ENCODE measurements at places on chromosomes 6 and 20.

GRCh38 chr20:532530-532929, 11.1 kb downstream of the CSNK2A1 start:
- DNase-seq: no peak

DNA sequence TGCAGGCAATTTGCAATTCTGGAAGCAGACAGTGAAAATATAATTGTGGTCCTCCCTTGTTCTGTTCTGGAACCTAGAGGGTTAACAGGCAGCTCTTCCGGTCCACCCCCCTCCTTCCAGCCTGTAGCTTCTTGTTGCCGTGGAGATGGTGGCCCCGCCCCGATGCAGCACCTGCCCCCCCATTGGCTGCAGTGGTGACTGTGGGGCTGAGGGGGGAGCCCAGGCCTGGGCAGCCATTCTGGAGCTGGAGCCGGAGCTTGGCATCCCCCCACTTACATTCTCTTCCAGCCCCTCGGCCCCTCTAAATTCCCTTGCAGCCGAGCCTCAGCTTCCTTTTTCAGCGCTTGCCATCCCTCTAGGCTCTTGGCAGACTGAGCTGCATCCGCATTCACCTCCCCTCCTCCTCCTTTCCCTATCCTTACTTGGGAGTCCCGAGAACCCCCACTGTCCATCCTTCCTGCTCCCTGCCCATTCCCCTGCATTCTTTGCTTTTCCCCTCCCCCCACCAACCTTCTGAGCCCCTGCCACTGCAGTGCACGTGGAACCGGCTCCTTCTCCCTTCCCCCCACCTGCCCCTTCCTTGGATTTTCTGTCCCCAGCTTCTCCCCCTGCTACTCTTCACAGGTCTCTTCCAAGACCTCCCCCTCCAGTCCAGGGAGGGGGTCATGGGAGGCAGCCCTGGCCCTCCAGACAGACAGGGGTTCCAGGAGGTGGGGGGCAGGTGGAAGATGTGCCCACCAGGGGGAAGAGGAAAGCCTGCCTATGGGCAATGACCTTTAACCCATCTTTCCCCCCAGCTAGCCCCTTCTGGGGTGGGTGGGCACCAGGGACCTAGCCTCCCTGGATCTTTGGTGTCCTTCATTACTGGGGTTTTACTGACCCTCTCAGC, 11.4 kb downstream of the SYNGAP1 start:
- peak; percentile 99 for DNase-seq

DNA sequence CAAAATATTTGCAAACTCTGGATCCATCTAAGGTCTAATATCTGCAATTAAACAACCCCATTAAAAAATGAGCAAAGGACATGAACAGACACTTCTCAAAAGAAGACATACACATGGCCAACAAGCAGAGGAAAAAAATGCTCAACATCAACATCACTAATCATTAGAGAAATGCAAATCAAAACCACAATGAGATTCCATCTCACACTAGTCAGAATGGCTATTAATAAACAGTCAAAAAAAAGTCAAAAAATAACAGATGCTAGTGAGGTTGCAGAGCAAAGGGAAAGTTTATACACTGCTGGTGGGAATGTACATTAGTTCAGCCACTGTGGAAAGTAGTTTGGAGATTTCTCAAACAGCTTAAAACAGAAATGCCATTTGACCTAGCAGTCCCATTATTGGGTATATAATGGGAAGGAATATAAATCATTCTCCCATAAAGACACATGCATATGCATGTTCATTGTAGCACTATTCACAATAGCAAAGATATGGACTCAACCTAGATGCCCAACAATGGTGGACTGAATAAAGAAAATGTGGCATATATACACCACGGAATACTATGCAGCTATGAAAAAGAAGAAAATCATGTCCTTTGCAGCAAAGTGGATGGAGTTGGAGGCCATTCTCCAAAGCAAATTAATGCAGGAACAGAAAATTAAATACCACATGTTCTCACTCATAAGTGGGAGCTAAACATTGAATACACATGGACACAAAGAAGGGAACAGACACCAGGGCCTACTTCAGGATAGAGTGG, 9.1 kb downstream of the ZNFX1 start:
- no peak for DNase-seq

DNA sequence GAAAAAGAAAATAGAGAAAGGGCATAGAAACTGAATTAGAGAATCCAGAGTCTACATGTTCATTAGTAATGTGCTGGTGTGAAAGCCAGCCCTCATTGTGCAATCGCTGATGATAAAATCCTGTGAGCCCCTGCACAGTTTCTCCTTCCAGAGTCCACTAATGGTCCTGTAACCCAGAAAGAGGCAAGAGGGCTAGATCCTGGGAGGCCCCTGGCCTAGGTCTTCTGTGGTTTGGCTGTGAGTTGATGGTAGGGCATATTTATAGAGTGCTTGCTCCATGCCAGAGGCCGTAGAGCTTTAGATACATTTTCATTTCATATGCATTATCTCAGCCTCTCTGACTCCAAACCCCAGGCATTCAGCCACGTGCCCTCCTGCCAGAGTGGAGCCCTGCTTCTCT, 94.9 kb upstream of the MTHFD1L start:
- no peak for DNase-seq

GRCh38 chr20:57440678-57441509, 49.7 kb downstream of the RBM38 start:
- DNase-seq: no peak

GRCh38 chr20:59291740-59292383, 8.5 kb upstream of the EDN3 start:
- DNase-seq: no peak

DNA sequence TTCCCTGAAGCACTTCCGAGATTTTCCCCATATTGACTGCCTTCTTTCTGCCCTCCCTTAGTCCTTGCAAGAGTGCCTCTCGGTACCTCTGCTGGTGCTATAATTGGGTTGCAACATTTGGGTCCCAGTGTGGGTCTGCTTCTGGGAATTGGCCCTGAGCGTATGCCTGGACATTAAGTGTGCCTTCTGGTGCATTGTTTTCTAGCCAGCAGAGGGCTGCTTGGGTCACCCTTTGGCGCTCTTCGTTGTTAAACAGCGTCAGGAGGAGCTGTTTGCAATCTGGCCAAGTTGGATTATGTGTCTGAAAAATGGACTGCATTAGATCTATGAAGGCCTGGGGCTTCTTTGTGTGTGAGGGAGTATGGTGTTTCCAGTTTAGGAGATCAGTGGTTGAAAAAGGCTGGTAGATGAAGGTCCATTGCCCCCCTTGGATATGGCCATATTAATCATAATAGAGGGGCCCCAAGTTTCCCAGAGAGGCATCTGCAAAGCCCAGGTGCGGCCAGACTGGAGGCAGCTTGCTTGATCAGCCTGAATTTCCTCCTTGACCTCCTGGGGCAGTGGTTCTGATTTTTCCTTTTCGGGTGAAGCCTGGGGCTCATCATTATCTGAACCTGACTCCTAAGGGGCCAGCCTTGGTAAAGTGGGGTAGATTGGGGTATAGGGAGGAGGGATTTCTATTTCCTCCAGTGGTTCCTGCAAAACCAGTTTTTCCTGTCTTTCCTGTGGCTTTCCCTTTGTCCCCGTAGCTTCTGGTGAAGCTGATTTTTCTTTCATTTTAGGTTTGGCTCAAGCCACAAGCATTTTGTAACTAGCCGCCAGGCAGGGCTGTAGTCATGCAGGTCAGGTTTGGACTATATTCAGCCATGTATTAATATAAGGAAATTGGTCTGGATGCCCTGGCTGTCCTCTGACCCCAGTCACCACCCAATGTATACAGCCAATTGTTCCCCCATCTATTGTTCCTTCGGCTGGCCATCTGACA, 85.4 kb upstream of the GPR6 start:
- DNase-seq: no peak

GRCh38 chr20:47544852-47545251, 43.2 kb downstream of the NCOA3 start:
- no peak for DNase-seq

DNA sequence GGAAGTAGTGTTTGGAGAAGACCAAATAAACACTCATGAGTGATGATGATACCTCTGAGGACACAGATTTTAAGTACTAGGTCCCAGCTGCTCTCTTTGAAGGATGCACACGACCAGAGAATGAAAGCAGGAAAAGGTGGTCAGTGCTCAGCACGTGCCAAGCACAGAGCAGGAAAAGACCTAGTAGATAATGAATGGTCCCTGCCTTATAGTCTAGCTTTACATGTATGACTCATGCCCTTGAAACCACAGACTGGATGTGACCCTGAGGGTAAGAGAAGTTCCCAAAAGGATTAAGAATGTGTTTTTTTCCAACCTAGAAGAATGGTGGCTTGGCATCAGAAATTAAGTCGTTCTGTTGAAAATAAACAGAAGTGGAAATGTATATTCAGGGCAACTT, 2.8 kb upstream of the MC3R start:
- DNase-seq: no peak

- no peak for DNase-seq
Observed at GRCh38 chr6:2240961-2241360, 4.4 kb downstream of the GMDS start.

DNA sequence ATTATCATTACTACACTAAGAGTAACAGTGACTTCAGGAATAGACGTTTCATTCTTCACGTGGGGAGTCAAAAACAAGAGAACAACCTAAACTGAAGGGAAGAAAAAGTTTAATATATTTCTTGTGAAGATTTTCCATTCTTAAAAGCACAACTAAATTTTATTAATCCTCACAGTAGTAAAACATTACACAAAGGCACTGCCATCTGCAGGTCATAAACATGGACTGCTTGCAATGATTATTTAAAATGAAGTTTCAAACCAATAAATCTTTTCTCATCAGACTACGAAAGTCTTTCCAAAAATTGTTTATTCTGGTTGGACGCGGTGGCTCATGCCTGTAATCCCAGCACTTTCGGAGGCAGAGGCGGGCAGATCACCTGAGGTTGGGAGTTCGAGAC, 2.6 kb downstream of the NCOA5 start:
- DNase-seq: no peak

DNA sequence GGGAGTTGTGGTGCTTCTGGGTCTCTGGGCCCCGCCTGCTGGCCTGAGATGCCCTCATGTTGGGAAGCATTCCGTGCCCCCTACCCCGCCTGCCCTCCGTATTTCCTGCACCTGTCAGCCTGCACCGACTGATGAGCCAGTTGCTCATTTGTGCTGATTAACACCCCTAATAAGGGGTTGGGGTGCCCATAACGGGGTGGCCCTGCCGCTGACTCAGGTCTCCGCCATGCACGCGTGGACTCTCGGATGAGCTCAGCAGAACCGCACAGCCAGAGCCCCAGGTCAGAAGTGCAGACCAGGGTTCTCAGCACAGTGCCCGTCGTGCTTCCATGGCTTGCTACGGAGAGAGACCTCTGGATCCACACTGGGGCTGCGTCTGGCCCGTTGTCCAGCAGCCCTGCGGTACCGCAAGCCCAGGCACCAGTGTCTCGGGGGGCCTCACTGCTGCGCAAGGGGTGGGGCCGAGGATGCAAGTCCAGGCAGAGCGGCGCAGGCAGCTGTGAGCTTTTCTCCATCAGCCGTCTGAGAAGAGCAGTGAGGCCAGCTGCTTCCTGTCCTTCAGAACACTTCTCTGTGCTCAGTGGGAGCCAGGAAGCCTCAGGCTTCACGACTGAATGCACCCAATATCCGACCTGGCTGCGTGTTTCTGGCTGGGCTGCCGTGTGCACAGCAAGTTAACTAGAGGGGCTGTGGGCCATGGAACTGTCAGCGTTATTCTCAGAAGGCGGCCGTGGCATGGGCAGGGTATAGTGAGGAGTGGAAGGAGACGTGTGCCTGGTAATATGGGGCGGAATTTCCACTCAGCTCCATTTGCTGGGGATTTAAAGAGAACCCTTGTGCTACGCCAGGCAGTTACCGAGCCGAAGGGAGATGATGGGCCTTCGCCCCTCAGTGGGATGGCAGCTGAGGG, 18.6 kb downstream of the MTG2 start:
- DNase-seq: no peak

DNA sequence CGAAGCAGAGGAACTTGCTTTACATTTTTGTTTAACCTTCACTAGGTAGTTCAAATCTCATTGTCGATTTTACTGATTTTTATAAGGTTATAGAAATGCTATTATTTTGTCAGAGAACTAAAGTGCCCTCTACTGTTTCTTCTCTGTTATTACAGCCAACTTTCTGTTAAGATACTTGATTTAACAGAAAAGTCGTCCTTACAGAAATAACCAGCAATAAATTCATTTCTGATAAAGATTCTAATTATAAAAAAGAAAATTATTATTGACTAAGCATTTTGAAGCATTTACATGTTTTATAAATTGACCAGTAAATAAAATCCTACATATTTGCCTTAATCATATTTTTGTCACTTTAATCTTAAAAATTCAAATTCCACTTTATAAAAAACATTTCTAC, 60.8 kb downstream of the OGFRL1 start:
- no peak for DNase-seq

- DNase-seq: no peak
Observed at GRCh38 chr20:50716518-50716917, 14.9 kb upstream of the PARD6B start.

DNA sequence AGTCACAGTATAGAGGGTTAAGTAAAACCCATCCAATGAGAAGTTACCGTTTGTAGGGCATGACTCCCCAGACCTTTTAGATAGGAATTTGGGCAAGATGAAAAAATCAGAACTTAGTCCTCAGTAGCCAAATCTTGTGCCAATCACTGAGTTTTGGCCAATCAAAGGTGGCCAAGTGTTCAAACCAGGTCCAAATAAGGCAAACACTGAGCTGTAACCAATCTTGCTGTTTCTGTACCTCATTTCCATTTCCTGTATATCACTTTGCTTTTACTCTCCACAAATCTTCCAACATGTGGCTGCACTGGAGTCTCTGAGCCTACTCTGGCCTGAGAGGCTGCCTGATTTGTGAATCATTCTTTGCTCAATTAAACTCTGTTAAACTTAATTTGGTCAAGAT, 81.8 kb upstream of the GPR6 start:
- no peak for DNase-seq

GRCh38 chr6:56750686-56751085, 108.0 kb upstream of the DST start:
- DNase-seq: no peak
